ENCODE measurements at places on chromosomes 16 and 17.
A peak's percentile ranks its signal among the peaks of the same experiment; 100 is the strongest.

GRCh38 chr16:19505600-19506303 lies 16.1 kb downstream of the GDE1 start:
- DNase-seq, result no peak

DNA sequence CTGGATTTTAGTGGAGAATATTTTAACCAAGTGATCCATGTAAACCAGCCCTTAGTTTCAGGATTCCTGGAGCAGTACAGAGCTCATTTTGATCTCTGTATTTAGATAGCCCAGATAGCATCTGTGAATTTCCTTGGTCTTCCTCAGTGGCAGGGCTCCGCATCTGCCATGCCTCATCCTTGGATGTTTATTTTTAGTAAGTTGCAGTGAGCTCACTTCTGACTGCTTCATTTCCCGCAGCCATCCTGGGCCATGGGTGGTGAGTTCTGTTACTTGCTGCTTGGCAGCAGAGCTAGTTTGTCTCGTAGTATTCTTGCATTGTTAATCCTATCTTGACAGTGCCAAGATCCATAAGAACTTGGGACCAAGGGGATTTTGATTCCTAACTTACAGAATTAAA lies 33.7 kb downstream of the IST1 start:
- DNase-seq, result peak; percentile 48

DNA sequence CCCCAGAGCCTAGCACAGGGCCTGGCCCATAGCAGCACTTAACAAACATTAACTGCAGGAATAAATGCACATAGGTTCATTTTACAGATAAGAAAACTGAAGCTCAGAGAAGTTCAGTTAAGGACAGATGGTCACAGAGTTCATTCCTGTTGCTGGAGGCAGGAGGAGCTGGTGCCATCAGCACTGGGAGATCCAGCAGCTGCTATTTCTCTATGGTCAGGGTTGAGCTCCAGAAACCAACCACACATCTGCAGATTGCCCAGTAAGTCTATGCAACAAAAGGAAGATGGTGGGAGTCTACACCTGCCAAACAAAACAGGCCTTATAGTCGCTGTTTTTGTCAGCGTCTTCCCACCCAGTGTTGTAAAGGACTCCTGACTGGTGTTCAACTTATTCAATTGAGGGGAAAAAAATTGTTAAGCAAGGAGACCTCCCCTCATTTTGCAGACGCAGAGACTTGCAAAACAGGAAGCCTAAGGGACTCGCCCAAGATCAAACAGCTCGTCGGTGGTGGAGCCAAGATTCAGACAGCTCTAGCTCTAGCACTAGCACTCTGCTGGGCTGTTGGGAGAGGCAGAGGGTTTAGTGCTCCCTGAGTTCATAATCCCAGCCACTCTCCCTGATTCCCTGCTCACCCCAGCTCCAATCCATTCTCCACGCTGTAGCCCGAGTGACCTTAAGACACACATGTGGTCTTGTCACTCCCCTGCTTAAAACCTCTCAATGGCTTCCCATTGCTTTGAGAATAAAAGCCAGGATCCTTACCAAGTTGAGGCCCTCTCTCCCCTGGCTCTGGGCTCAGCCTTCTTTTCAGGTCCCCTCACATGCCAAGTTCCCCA lies 9.0 kb downstream of the NOG start:
- peak; percentile 72 for DNase-seq

- peak; percentile 63 for DNase-seq
Measured at GRCh38 chr16:67158637-67159600, 790 bp downstream of the TRADD start.

DNA sequence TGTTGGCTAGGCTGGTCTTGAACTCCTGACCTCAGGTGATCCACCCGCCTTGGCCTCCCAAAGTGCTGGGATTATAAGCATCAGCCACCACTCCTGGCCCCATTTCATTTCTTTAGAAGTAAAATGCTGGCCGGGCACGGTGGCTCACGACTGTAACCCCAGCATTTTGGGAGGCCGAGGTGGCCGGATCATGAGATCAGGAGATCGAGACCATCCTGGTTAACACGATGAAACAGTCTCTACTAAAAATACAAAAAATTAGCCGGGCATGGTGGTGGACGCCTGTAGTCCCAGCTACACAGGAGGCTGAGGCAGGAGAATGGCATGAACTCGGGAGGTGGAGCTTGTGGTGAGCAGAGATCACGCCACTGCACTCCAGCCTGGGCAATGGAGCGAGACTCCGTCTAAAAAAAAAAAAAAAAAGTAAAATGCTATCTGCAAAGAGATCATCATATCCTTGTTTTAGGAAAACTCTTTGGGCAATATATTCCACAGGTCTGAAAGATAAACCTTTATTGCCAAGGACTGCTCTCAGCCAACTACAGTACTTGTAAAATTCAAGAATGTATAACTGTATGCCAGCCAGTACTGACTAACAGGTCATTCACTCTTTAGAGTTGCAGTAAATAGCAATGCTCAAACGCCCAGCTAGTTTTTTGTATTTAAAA lies 3.8 kb downstream of the GJC1 start:
- DNase-seq, result no peak

DNA sequence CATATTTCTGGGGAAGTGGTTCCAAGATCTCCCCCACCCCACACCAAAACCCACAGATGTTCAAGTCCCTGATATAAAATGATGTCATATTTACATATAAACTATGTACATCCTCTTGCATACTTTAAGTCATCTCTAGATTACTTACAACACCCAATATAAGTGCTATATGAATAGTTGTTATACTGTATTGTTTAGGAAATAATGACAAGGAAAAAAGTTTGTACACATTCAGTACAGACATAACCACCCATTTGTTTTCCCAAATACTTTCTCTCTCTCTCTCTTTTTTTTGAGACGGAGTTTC lies 11.5 kb downstream of the CFDP1 start:
- no peak for DNase-seq
